ENCODE measurements at places on chromosomes 11 and 22.

DNA sequence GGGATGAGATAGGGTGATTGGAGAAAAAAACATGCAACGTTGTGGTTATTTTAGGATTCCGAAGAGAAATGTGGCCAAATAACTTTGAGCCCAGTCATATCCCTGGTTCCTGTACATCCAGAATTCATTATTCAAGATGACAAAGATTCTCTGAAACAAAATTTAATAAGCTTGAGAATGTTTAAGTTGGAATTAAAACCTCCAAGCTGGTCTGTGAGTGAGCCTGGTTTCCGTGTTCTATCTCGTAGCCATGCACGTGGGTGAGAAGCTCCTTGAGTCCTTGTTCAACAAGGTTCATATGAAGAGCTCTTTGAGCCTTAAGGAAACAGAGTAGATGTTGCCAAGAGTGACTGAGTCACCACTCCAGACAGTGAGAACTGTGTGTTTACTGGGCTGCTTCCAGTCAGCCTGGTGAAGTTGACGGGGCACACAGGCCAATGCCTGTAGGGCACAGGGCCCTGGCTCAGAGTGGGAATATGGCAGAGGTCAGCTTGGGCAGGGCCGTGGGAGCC is 206.5 kb downstream of the NAV2 start:
- no peak for DNase-seq

GRCh38 chr11:83706566-83706965 is 420.4 kb upstream of the CCDC90B start:
- no peak for DNase-seq

DNA sequence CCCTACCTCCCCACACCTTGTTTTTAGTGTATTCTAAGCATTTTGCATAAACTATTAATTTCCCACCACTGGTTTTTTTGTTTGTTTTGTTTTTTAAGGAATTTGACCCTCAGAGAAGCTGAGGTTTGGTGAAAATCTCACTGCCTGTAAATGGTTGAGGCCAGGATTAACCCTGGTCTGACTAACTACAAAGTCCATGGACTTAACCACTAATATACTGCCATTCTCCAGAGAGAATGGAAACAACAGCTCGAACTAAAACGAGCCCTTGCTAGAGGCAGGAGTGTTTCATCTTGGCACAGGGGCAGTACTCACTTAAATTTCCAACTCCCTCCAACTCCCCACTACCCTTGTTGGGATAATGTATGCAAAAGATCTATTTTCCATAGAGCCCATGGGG is 3.0 kb downstream of the CTNND1 start:
- DNase-seq, result no peak

- DNase-seq, result no peak
These were observed 527 bp upstream of the MRPL48 start for GRCh38 chr11:73787051-73787642.
